ENCODE measurements at places on chromosomes 7 and 10.

GRCh38 chr10:71432956-71433767 lies 36.4 kb downstream of the CDH23 start:
- no peak for DNase-seq

- no peak for DNase-seq
Measured at GRCh38 chr7:26489391-26489790, 197.7 kb downstream of the SNX10 start.

GRCh38 chr10:33267708-33268107 lies 66.8 kb downstream of the NRP1 start:
- no peak for DNase-seq

DNA sequence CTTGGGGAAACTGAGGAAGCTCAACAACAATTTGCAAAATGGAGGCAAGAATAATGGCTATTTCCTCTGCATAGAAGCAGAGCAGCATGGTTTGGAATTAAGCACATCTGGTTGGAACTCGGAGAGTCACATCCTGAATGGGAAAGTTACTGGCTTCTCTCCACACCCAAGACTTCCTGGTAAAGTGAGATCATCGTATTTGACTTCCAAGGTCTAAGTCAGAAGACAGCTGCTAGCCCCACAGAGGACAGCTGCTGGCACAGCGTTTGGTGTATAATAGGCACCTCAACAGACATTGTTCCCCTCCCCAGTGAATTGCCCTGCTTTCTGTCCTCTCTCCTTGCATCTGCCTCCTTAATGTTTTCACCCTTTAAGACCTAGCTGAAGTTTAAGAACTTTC lies 37.0 kb upstream of the NRF1 start:
- no peak for DNase-seq

DNA sequence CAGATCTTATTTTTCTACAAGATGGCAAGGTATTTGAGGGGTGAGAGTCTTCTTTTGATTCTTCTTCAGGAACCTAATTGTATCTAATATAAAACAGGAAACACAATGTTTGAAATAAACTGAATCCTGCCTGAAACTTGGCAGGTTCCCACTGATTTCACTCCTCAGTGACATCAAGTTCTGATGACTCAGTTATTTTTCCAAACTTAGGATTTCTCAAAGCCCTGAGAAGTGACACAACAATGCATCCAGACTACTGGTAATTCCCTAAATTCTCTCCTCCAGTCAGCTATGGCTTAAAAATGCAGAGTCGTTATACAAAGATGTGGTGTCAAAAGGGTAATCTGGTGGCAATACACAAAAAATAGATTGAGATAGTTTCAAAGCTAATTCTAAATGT lies 80.9 kb downstream of the ABLIM1 start:
- no peak for DNase-seq

Data from pancreas (tissue), 10 donors.